ENCODE measurements at places on chromosomes 2 and 18.

- DNase-seq: no peak
These were observed 87.4 kb downstream of the RPRM start for GRCh38 chr2:153391131-153391530.

DNA sequence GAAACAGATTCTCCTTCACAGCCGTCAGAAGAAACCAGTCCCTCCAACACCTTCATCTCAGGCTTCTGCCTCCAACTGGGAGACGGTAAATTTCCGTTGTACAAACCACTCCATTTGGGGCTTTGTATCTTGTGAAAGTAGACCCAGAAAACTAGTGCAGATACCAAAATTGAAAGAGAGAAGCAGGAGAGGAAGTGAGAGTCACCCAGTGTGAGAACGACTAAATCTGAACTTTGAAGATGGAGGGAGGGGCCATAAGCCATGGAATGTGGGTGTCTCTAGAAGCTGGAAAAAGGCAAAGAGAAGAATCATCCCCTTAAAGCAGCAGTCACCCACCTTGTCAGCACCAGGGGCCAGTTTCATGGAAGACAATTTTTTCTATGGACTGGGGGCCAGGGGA is 88.3 kb upstream of the LRATD1 start:
- DNase-seq: no peak

GRCh38 chr2:9373047-9373446 is 50.3 kb downstream of the ITGB1BP1 start:
- DNase-seq: no peak

DNA sequence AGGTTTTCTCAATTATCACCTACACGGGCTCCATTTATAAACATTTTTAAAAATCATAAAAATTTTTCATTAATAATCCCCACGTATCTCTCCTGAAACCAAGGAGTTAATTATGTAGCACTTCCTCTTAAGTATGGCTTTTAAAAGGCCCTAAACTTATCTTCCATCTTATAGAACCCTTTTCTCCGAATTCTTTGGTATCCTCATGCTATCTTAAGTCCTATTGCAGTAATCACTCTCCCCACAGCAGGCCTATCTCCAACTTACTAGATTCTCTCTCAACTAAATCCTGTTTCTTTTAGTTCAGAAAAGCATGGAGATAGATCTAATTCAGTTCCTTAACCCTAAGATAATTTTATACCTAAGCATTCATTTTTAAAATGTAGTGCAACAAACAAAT is 26.2 kb downstream of the RPRD1A start:
- no peak for DNase-seq

GRCh38 chr2:233131936-233132720 is 72.0 kb downstream of the INPP5D start:
- DNase-seq: no peak

- no peak for DNase-seq
These were observed 48.1 kb downstream of the HPCAL1 start for GRCh38 chr2:10350761-10351160.

- DNase-seq: peak; percentile 40
These were observed 64.0 kb downstream of the SPIRE1 start for GRCh38 chr18:12593866-12594265.

DNA sequence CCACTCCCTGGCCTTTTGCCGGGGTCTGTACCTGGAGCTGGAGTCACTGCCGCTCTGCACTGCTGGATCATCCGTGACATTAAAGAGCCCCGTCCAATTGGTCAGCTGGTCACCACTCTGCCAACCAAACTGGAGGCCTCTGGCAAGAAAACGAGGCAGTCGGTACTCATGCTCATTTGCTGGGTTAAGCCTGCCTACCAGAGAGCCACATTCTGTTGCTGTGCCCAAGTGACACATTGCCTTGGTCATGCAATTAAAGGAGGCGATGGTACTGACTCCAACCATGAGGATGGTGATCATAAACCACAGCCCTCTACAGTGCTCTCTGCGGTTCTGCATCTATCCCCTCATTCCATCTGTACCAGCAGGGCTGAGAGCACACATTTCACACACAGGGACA is 35.5 kb downstream of the ST8SIA5 start:
- DNase-seq: no peak

- no peak for DNase-seq
These were observed 37.9 kb downstream of the INHBB start for GRCh38 chr2:120383631-120384340.

GRCh38 chr2:203824057-203824456 is 43.5 kb upstream of the CTLA4 start:
- no peak for DNase-seq

DNA sequence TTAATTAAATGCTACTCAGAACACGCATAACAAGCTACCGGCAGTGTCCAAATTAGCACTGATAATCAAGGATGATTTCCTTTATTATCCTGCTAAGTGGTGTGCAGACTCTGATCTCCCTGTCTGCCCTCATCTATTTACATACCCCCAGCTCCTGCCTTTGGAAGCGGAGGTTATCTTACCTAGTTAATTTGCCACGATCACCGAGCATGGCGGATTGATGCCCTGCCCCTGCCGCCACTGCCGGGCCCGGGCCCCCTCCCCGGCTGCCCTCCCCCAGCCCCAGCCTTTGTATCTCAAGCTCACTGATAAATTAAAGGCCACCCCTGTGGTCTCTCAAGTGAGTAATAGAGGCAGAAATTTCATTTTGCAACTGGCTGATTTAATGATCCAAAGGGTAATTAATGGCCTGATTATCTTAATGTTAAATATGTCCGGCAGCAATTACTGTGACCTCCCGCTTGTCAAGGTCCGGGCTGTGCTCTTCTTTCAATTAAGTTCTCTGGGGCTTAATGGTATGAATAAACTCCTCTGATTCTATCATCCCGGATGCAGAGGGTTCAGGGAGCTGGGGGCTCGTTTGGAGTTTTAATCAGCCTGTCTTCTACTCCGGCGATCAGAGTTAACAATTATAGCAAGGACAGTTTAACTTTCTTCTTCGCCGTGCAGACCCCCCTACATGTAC is 113.4 kb downstream of the GBX2 start:
- DNase-seq: no peak

- no peak for DNase-seq
These were observed 36.7 kb downstream of the TRABD2A start for GRCh38 chr2:84844141-84844540.
